Mesenchymal stem cell (in vitro differentiated cells and primary cell): ENCODE measurements at places on chromosomes 1 and 21.

GRCh38 chr1:234114648-234115307 lies 210.3 kb downstream of the SLC35F3 start:
- peak; percentile 55 for DNase-seq

- DNase-seq = peak; percentile 42
Measured at GRCh38 chr21:19608101-19608621, 1204.6 kb upstream of the TMPRSS15 start.

GRCh38 chr1:158374860-158375259 lies 21.2 kb downstream of the CD1E start:
- DNase-seq = no peak

DNA sequence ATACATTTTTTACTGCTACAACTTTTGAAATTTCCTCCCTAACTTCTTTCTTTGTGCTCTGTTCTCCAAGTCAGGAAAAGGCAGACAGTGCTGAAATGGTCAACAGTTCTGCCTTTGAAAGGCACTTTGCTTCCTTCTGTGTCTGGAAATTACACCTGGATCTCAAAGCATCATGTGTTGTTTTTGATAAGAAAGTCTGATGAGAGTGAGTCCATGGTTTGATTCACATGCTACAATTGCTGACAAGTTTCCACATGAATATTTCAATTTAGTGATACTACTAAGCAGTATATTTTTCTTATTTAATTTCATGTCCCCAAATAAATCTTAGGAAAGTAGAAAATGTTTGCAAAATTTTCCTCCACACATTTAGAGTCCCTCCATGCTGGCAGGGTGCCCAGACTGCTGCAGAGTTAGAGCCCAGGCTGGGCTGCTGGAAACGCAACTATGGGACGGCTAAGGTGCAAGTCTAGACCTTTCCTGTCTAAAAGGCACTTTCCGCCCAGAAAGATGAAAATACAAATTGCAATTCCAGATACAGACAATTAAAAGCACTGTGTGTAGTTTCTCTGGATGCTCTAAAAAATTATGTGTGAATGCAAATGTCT lies 96.6 kb upstream of the RUNX1 start:
- DNase-seq = no peak

- DNase-seq = no peak
Measured at GRCh38 chr1:187873126-187873525, 1044.4 kb downstream of the PLA2G4A start.

- DNase-seq = no peak
Measured at GRCh38 chr1:229432905-229433304, 989 bp downstream of the ACTA1 start.

- no peak for DNase-seq
Measured at GRCh38 chr21:31449921-31450535, 106.0 kb upstream of the TIAM1 start.

DNA sequence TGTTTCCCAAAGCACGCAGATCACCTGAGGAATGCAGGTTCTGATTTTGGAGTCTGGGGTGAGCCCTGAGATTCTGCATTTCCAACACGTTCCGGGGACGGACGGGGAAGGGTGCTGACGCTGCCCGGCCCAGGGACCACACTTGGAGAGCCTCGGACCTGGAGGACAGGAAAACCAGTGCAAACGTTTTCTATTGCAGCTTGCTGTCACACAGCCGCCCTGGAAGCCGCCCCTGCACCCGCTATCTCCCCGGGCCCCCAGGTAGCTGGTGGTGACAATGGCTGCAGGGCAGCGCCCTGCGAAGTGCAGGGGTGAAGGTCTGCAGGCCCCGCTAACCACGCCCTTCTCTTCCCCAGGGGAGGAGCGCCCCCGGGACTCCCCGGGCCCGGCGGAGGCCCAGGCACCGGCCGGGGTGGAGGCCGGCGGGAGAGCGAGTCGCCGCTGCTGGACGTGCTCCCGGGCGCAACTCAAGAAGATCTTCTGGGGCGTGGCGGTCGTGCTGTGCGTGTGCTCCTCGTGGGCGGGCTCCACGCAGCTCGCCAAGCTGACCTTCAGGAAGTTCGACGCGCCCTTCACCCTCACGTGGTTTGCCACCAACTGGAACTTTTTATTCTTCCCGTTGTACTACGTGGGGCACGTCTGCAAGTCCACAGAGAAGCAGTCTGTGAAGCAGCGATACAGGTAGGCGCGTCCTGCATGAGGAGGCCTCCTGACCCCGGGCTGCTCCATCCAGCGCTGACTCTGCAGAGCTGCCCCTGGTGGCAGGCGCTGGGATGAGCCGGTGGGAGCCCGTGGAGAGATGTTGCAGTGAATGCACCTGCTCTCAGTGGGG lies 142.0 kb upstream of the COA6 start:
- DNase-seq = no peak

DNA sequence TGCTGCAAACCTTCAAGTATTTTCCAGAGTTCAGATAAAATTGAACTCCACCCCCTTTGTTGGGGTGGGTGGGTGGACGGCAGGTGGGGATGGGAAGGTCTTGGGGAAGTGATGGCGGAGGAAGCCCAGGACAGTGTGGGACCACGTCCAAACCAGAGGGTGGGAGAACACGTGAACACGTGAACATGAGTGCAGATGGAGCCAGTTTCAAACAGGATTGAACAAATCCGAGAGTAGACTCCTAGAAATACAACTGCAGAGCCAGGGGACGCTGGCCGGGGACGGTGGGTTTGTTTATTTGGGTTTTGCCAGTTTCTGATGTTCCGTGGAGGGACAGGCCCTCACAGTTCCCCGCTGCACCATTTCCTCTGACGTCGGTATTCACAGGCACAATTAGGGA lies 2.9 kb downstream of the KRTAP10-2 start:
- no peak for DNase-seq

- DNase-seq = no peak
Measured at GRCh38 chr1:57007948-57008347, 42.1 kb upstream of the C8B start.

DNA sequence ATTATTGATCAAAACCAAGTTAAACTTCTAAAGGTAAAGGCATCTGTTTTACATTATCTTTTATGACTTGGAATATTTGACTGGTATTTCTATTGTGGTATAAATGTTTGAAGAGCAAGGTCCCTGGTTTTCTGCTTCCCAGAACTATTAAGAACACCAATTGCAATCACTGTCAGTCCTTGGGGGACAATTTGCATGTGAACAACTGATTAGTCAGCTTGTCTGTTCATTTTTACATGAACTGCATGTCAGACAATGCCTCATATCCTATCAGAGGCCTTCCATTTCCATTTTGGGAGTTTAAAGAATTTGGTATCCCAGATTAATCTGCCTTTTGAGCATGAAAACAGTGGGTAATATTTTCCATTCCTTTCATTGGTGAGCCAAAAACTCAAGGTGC lies 654.9 kb upstream of the USP24 start:
- no peak for DNase-seq

DNA sequence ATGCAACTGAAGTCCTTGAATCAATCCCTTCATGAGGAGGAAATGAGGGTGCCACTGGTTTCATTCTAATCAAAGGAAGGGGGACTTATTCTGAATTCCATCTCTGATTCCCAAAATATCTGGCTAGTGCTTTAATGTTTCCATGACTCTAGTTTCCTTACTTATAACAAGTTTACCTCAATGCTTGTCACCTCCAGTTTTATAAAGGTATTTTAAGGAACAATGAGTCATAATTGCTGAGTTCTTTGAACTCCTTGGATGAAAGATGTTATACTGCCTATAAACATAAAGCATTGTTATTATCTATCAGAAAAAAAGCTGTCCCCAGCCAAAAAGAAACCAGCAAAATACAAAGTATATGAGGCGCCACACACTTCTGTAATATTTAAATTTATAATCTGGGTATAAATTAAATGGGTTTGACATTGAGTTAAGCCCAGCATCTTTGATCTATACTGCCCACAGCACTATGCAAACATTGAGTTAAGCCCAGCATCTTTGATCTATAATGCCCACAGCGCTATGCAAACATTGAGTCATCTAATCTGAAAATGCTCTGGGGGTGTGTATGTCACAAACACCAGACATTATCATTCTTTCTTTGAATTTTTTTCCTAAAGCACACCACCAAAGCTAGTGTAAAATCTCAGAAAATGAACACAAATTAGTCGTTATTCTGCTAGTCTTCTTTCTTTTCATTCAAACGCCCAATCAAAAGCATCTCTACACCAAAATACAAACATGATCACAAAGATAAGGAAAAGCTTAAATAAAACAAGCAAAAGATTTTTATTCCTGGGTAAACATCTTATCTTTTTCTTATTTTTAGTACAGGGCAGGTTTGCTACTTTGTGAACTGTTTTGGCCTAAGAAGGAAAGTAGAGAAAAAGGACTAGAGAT lies 11.5 kb upstream of the CXADR start:
- DNase-seq = no peak

- peak; percentile 20 for DNase-seq
Measured at GRCh38 chr1:203934027-203934426, 72.6 kb downstream of the SNRPE start.

DNA sequence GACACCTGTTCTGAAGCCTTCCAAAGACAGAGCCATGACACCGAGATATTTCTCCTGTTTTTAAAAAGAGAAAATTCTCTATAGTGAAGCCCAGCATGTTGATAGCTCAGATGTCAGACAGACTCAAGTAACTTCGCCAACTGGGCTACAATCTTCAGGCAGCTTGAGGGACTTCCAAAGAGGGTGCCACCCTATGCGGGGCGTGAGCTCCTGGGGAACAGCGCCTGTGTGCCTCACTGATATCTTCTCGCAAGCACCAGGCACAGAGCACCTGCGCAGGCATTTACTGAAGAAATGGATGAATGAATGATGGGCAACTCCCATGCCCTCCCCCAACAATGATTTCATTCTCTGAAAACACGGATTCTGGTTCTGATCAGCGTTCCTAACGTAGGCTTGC lies 17.6 kb downstream of the RIPK4 start:
- no peak for DNase-seq

- no peak for DNase-seq
Measured at GRCh38 chr1:224554620-224555259, 61.4 kb upstream of the CNIH3 start.

- no peak for DNase-seq
Measured at GRCh38 chr1:32204943-32205361, 519 bp upstream of the IQCC start.

- no peak for DNase-seq
Measured at GRCh38 chr21:31683029-31683428, 23.5 kb downstream of the SOD1 start.

GRCh38 chr1:157189096-157189495 lies 50.9 kb upstream of the ETV3 start:
- DNase-seq = no peak

DNA sequence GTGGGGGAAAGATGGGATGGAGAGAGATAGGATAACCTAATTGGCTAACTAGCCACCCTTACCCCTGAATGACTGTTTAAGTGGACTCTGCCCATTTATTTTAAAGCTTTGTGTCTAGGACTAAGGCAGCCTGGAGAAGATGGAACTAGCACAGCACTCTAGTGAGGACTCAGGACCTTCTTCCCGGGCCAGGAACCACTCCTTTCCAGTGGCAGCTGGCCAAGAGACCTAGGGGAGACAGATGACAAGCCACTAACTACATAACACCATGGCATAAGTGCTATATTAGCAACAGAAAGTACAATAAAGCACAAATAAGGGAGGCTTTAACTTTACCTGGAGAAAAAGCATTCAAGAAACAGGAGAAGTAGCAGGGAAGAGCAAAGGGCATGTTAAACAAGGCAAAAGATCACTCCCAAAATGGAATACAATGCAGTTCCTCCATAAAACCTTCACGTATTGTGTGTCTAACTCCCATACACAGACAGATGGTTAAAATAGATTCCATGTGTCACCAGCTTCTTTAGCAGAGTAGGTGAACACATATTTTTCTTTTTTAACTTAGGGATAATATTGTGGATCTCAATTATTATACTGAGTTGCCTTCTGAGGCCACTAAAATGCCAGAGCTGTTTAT lies 20.6 kb downstream of the CLCA1 start:
- no peak for DNase-seq

- DNase-seq = no peak
Measured at GRCh38 chr1:165364568-165365133, 8.1 kb upstream of the LMX1A start.
